ENCODE measurements at places on chromosomes 5 and 9.

- no peak for DNase-seq
These were observed 1.4 kb downstream of the NR6A1 start for GRCh38 chr9:124769549-124770358.

DNA sequence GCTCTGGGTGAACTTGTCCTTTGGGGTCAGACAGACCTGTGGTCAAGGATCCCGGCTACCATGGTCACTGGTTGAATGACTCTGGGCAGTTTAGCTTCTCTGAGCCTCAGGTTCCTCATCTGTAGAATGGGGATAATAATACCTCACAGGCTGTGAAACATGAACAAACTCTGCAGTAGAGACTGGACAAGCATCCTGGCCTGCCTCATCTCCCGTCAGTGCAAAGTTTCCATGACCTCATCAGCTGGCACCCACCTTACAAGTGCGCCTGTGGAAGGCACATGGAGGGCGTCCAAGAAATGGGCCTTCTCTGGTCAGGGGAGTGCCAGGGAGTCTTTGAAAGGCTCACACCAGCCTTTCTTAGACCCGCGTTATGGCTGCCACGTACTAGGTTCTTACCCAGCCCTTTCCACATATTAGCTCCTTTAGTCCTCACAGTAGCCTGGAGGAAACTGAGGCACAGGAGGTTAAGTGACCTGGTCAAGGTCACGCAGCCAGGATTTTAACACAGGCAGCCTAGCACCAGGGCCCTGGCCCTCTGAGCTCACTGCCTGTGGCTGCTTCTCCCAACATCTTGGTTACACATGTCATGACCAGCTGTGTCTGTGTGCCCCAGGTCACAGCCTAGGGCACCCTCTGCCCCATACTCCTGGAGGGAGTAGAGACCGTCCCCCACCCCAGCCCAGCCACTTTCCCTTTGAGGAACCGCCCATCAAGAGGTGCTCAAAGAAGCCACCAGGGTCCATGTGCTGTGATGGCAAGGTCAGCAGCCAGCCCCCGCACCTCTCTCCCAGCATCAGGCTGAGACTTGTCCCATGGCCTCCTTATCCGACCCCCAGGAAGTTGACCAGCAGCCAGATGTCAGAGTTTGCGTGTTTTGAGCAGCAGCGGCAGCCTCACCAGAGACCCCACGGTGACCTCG, 39.4 kb upstream of the RPL26L1 start:
- peak; percentile 36 for DNase-seq

DNA sequence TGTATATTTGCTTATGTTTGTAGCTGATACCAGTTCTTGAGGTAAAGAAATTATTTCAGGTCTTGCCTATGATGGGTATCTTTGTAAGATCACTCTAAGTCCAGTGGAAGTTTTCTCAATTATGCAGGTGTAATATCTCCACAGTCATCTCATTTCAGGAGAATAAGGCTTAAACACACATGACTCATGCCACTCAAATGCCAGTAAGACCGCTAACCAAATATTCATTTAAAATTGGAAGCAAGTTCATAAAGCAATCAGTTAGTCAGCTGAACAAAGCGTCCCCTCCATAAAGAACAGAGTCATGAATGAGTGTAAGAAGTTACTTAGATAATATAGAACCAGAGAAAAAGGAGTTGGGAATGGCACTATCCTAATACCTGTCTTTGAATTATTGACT, 248.7 kb downstream of the LURAP1L start:
- DNase-seq, result no peak

- DNase-seq, result peak; percentile 68
These were observed 71.9 kb downstream of the DAPK1 start for GRCh38 chr9:87569518-87569917.

- peak; percentile 45 for DNase-seq
These were observed 10.9 kb upstream of the GADD45G start for GRCh38 chr9:89593727-89594427.

- DNase-seq, result peak; percentile 38
These were observed 30.9 kb upstream of the SREK1 start for GRCh38 chr5:66113160-66113559.

GRCh38 chr9:92770360-92770995, 5.8 kb upstream of the BICD2 start:
- peak; percentile 47 for DNase-seq

DNA sequence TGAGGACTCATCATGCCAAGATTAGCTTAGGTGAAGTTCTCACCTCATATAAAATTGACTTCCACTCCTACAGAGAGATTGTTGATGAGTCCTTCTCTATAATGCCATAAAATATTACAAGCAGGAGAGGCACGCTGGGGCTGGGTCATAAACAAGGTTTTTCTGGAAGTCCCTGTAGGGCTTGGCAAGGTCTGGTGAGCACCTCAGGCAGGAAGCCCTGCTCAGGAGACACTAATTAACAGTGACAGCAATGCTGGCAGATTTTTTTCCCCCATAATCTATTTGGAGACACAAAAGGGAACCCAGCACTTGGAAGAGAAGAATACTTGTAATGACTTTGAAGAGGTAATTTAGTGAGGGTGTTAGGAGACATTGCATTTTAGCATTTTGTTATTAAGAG, 118.7 kb downstream of the DIRAS2 start:
- no peak for DNase-seq

GRCh38 chr9:108727580-108728111, 128.1 kb downstream of the ACTL7B start:
- no peak for DNase-seq

GRCh38 chr5:71974622-71975021, 132.7 kb upstream of the MAP1B start:
- no peak for DNase-seq

GRCh38 chr5:149217803-149218155, 53.9 kb upstream of the AFAP1L1 start:
- no peak for DNase-seq

All from lung microvascular endothelial cell (primary cell).